ENCODE measurements at places on chromosomes 5 and 9.

DNA sequence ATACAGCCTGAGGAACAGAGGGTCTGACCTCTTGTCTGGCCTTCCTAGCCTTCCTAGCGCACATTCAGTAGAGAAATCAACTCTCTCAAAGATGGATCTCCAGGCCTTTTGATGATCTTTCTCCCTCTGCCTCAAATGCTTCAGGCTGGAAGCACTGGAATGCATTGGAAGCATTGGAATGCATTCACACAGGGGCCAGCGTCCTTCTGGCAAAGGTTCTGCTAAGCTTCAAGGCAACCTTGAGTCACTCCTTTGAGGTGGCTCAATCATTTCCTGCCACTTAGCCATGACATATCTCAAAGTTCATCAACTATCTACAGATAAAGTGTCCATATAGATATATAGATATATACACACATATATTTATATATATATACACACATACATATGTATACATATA lies 42.9 kb downstream of the OR2K2 start:
- no peak for DNase-seq

GRCh38 chr9:34989946-34990635 lies 546 bp downstream of the DNAJB5 start:
- peak; percentile 37 for DNase-seq

DNA sequence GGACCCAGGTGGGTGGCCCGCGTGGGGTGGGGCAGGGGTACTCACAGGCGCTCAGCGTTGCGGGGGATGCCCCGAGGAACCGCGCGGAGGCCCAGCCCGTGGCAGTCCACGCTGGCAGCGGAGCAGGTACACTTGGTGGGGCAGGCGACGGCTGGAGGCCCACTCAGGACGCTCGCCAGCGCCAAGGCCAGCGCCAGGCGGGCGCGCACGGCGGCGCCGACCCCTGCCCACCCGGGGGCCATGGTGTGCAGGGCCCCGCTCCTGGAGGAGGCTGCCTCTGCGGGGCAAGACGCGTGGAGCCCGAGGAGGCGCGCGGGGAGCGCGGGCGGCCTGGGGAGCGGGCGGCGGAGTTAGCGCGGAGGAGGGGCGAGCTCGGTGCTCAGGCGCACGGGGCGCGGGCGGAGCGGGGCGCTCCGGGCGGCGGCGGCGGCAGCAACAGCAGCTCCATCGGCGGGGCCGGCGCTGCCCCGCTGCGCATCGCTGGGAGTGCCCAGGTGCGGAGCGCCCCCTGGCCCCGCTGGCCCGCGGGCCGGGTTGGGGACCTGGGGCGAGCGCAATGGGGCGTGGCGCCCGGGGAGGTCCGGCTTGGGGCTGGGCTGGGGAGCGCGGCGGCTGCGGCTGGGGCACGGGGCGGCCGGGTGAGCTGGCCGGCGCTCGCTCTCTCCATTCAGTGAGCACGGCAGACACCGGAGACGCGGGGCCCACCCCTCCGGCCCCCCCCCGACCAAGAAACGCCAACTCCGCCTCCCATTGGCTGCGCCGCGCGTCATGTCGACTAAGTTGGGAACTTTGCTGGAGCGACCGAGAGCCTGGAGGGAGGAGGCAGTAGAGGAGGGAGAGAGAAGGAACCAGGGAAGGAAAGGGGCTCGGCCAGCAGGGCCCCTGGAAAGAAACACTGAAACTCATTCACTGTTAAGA lies at the start of gene SLIT3:
SLIT3 (minus strand) TSS at position 672 of the 918 bp plus-strand sequence; CDS start at position 242, 430 bp downstream.
- DNase-seq: no peak

- no peak for DNase-seq
Observed at GRCh38 chr5:25334350-25334749, 689.6 kb upstream of the CDH10 start.

GRCh38 chr9:35790385-35791296 lies 750 bp upstream of the NPR2 start:
- peak; percentile 56 for DNase-seq

GRCh38 chr9:5510989-5511388 lies 658 bp downstream of the PDCD1LG2 start:
- no peak for DNase-seq

- DNase-seq: no peak
Observed at GRCh38 chr9:14136646-14137370, 177.1 kb downstream of the NFIB start.

DNA sequence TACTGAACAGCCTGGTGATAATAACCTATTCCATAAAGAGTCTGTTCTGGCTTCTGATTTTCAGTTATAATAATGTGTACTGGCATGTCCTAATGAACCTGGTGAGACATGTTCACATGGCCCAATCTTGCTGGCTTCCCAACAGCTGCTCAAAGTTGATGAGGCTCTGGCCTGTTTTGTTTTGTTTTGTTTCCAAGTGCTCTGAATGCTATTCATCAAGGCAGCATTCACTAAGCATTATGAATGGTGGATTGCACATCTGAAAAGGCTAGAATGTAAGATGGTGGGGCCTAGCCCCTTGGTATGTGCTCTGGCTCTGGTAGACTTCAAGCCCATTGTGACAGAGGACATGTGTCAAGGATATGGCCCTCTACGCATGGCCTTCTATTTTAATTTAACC lies 388.5 kb downstream of the PSAT1 start:
- DNase-seq: no peak

DNA sequence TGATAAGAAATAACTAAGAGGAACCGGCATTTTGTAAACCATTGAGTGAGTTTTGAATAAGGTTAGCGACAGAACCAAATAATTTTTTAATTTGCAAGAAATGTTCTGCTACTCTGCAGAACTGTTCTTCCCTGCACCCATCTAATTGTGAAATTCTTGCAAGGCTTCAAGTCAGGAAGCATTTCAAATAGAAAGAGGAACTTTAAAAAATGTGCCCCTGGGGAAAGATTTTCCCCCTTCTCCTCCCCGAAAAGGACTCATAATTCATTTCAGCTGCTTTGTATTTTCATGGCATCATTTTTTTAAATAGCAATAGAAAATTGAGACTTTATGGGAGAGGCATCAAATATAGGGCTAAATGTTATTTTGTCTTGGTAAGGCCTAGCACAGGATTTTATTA lies 180.9 kb upstream of the ANKRD55 start:
- DNase-seq: peak; percentile 42

GRCh38 chr5:113166852-113167366 lies 190.3 kb downstream of the DCP2 start:
- no peak for DNase-seq
